AG08396 (cell line): ENCODE measurements at places on chromosomes 12 and 14.

- DNase-seq = peak; percentile 59
Observed at GRCh38 chr12:123571343-123571813, 13.0 kb upstream of the TMED2 start.

DNA sequence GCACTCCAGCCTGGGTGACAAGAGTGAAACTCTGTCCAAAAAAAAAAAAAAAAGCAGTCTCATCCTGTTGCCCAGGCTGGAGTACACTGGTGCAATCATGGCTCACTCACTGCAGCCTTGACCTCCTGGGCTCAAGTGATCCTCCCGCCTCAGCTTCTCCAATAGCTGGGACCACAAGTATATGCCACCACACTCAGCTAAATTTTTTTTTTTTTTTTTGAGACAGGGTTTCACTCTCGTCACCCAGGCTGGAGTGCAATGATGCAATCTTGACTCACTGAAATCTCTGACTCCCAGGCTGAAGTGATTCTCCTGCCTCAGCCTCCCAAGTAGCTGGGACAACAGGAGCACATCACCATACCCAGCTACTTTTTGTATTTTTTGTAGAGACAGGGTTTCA is 5.2 kb upstream of the CNPY2 start:
- no peak for DNase-seq

- DNase-seq = no peak
Observed at GRCh38 chr14:78834766-78835451, 664.7 kb downstream of the NRXN3 start.

- peak; percentile 69 for DNase-seq
Observed at GRCh38 chr12:92136965-92137721, 8.5 kb downstream of the BTG1 start.

GRCh38 chr12:78977304-78977867 is 112.8 kb downstream of the SYT1 start:
- DNase-seq = no peak

DNA sequence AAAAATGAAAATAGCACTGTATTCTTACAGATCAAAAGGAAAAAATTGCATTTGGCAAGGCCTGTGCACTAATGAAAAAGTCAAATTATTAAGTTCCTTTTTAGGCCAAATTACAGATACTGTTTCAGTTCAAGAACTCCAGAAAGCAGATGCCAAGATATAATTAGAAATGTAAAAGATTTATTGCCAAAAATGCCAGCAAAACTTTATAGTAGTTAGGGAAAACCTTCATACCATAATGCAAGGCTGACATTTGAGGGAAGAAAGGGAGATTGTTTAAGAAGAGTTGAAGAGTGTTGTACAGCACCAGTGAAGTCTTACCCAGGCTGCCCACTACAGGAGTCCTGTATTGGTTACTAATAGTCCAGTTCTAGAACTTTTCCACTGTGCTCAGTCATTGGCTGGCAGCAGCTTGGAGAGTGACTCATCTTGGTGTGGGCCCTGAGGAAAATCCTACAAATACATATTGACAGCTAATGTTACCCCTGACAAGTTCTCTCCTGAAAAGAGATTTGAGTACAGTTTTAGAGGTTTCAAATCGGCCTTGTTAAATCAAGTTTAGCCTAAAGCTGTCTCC is 600.4 kb downstream of the C12orf50 start:
- DNase-seq = peak; percentile 11

GRCh38 chr14:84029246-84029645 is 1500.7 kb upstream of the FLRT2 start:
- DNase-seq = no peak

DNA sequence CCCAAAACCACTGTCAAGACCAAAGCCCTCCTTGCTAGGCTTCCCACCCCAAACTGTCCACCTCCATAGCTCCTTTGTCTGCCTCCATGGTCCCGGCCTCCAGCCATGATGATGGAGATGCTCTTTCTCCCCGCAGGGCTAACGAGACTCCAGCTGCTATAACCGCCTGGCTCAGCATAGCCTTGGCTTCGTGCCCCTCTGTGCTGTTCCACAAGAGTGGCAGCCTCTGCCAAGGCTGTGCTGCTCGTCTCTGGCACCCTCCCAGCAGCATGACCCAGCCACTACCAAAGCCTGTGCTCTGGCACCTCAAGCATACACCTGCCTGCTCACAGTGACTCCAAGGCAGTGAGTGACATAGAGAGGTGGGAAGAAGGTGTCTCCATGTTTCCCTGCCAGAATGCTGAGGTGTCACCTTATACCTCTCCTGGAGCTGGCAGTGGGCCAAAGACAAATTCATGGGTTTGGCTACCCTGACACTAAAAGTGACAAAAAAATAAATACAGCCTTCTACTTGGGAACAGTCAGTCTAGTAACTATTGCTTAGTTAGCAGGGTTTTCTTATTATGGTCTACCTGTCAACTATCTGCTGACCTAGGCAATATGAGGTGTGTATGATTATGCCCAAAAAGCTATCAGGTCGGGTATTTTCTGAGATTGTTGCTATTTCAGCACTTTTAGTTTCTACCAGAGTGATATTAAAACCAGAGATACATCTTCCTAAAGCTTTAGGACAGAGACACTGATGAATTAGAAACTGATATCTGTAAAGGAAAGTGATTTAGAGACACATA is 16.1 kb upstream of the KRT73 start:
- DNase-seq = no peak

DNA sequence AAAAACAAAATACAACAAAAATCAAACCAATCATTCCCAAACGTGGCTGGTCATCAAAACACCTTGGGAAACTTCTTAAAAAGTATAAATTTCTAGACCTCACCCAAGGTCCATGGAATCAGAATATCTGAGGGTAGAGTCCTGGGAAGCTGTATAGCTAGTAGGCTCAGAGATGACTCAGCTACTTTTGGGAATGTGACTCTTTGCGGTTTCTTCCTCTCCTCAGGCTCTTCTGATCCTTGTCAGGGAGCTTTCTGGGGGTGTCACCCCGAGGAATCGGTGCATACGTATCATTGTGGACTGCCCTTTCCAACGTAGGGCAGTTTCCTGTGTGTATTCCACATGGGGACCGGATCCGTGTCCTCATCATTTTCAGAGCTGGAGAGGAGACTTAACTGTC is 14.8 kb downstream of the JDP2 start:
- no peak for DNase-seq

DNA sequence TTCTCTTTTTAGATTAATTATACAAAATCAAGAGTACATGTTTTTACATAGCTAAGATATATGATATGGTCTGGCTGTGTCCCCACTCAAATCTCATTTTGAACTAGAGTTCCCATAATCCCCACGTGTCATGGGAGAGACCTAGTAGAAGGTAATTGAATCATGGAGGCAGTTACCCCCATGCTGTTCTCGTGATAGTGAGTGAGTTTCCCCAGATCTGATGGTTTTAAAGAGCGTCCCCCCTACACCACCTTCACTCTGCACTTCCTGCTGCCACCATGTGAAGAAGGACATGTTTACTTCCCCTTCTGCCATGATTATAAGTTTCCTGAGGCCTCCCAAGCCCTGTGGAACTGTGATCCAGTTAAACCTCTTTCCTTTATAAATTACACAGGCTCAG is 21.4 kb upstream of the DRAM1 start:
- DNase-seq = no peak

DNA sequence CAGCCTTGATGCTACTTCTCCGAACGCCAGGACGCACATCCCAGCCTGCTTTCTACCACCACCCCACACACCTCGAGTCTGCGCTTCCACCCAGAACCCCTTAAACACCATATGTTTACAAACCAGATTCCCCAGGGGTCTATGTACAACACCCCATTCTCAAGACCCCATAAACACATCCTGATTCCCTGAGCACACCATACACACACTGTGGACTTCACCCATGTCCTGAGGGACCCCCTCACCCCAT is 733 bp downstream of the TTC7B start:
- DNase-seq = peak; percentile 45

DNA sequence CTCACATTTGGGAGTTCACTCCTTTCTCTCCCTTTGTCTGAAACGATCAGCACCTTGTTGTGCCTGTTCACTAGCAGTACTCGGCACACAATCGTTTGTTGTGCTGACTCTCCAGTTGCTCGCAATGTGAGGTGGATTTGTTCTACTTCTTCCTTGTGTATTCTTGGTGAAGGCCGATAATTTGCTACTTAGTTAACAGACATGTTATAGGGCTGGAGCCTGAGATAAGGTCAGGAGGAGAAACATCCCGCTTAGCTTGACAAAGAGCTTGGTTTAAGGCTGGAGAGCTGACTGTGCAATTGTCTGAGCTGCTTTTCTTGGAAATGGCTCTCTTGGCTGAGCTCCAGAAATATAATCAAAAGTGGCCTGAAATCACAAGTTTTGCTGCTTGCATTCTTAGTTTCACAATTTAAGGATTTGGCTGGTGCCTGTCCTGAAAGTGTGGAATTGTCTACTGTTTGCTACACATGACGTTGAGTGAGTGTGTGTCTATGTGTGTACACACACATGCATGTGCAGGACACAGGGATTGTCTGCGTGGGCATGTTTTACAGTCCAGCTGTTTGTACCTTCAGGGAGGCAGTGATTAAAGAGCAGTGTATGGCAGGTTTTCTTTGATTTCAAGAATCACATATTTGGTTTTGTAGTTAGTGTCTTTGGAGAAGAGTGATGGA is 77.7 kb downstream of the ARF6 start:
- DNase-seq = no peak

DNA sequence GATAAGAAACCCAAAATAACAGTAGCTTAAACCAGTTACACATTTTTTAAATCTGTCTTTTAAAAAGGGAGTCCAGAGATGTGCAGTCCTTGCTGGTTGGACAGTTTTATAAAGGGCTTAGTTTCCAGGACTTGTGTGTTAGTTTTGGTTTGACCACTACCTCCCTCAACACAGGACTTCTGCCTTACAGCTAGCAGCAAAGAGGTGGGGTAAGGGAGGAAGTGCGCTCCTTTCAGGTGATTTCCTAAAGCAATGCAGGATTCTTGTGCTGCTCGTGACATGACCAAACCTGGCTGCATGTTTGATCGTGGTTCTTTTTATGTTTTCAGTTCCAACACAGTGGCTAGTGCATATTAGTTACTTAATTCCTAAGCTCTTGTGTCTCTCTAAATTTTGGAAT is 266.2 kb downstream of the TMTC2 start:
- DNase-seq = no peak
